ENCODE measurements at places on chromosomes 12 and 14.

DNA sequence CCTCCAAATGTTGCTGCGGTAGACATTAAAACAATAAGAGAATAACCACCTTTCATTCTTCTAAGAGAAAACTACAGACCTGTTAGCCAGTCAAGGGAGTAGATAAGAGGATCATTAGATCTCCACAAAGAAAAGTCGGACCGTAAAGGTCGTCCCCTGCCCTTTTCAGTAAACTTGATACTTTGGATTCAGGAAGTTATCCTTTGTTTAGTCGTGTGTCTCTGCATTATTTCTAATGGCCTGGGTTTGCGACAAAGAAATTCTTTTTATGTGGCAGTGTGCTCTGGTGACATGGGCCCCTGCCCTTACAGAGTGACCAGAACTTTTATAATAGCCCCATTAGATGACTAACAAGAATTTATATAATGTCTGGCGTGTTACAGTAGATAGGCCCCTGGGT lies 44.6 kb upstream of the EVL start:
- DNase-seq, result no peak

GRCh38 chr14:96790706-96791105 lies 6.5 kb upstream of the VRK1 start:
- no peak for DNase-seq

DNA sequence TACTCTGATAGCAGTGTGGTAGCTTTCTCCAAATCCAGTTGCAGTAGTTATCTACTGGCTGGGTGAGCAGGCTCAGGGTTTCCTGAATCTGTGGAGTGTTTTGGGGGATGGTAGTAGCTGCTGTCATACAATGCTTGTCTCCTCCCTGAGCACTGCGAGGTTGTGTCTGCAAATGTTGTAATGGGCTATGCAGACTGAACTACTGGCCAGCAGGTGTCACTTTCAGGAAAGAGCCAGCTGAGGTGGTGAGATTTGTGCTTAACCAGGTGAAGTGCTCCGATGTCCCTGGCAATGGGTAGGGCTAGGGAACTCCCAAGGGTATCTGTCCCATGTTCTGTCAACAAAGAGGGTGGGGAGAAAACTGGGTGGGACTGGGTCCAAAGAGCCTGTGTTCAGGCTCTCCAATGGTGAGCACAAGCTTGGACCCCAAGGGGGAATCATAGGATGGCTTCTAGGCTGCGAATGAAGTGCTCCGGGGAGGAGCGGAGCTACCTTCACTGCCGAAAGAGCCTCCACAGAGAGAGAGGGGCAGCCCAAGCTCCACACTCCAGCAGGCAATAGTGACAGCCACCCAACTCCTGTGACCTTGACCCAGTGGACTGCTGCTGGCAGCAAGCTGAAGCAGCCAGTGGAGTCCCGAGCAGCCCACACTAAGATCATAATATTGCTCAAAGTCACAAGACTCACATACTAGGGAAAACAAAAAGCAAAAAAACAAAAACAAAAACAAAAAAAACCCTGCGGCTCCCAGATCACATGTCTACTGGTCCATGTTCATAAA lies 1324.0 kb upstream of the USP15 start:
- no peak for DNase-seq

- DNase-seq, result no peak
Observed at GRCh38 chr12:62249419-62249818, 10.8 kb upstream of the USP15 start.

DNA sequence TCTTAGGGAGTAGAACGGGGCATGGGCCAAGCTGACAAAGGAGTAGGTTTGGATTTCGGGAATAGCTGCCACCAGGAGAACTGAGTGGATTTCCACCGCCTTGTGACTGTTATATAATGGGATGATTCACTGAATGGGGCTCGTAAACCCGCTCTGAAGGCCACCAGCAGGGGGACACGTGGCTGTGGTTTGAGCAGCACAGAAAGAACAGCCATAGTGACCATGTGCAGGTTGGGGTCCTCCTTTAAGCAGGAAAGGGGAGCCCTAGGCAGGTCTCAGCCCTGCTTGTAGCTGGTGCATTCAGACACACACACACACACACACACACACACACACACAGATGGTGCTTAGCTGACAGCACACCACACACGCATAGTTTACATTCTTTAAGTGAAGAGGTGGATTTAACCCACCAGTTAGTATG lies 8.6 kb upstream of the ASB2 start:
- DNase-seq, result peak; percentile 75

DNA sequence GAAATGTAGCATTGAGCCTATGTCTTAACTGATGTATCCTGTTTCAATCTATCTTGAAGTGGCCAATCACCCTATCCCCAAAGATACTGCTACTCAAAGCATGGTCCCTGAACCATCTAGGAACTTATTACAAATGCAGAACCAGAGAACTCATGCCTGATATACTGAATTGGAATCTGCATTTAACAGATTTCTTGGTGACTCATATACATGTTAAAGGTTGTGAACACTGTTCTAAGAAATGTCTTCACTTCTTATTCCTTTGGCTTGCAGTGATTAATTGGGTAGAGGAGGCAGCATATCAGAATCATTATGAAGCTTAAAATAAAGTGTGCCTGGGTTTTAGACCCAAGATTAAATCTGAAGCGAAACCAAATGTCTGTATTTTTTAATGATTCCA lies 795.6 kb downstream of the DIO2 start:
- no peak for DNase-seq

- DNase-seq, result no peak
Observed at GRCh38 chr12:57729321-57729844, 9.2 kb downstream of the AGAP2 start.

DNA sequence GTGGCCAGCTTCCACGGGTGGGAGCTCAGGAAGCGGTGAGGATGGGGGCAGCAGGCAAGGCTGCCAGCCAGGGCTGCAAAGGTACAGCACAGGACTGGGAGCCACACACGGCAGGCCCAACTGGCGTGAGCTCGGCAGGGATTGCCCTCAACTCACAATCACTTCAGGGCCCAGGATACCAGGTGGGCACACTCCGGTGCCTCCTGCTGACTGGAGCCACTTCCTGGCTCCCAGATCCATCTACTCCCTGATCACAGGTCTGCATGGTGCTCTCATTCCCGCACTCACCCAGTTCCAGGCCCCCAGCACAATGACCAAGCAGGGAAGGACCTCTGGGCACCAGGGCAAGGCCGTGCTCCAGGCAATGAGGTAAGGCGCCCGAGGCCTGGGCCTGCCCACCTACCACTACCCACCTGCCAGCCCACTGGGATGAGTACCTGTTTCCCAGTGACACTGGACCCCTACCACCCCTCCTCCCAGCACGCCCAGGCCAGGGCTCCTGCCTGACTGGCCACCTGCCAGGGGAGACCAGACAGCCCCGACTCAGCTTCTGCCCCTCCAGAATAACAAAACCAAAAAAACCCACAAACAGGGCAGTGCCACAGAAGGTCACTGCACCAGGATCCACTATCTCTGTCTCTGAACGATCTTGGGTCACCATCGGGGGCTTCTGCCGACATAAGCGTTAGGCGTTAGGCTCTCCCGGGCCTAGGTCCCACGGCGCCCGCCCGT lies 1.8 kb downstream of the JAG2 start:
- no peak for DNase-seq

DNA sequence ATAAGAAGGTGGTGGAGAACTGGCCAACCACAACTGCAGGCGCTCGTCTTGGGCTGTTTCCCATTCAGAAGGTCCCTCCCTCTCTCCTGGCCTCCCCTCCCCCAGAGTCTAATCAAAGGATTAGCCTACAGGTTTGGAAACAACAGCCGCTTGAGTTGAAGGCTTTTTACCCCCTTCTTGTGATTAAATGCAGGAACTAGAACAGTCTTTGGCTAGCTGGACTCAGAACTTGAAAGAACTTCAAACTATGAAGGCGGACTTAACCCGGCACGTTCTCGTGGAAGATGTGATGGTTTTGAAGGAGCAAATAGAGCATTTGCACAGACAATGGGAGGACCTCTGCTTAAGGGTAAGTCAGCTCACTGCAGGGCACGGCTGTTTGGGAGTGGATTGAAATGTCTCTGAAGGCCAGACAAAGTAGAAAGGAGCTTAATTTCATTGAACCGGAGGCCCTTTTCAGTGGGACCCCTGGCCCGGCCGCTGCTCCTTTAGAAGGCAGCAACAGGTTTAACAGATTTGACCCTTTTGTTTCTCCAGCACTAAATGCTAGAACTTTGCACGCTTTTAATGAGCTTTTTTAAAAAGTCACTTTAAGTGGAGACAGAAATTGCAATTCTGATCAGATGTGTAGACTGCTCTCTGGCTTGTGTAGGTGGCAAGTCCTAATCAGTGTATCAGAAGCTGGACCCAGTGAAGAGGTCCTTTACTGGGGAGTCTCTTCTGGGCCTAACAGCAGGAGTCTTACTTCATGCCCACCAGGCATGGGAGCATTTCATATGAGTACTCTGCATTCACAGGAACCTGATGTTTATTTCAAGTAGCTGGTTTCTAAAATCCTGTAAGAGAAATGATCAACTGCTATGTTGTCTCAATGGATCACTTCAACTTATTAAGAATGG lies 107.7 kb downstream of the ESR2 start:
- DNase-seq, result no peak

DNA sequence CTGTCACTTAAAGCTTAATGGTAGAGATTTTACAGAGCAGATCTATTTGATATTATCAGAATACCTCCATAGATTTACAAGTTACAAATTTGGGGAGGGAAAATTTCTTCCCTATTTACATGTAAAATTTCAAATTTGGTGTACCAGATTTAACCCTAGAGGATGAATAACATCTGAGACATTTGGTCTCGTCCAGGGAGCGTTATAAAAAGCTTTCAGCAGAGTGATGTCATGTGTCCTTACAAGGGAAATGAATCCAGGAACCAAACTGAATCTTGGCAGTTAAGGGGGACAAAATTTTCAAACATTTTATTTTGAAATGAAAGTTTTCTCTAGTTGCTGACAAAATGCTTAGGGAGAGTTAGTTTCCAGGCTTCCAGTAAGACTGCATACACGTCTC lies 4.5 kb upstream of the CDK17 start:
- no peak for DNase-seq

DNA sequence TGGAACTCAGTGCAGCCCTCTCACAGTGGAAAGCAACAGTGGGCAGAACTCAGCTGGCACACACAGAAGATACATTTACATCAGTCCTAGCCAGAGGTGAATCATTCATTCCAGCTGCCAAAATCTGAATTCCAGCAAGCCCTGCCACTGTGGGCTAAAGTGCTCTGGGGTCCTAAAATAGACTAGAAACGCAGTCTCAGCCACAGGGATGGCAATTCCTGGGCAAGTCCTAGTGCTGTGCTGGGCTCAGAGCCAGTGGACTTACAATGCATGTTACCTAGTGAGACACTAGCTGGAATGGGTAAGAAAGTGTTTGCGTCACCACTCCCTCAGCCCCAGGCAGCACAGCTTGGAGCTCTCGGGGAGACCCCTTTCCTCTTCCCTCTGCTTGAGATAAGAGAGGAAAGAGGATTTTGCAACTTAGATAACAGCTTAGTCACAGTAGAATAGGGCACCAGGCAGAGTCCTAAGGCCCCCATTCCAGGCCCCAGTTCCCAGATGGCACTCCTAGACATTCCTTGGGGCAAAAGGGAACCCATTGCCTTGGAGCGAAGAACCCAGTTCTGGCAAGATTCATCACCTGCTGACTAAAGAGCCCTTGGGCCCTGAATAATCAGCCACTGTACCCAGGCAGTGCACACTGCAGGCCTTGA lies 592.9 kb downstream of the FSCB start:
- no peak for DNase-seq

- DNase-seq, result peak; percentile 84
Observed at GRCh38 chr12:124588751-124589267, 21.4 kb upstream of the NCOR2 start.

- no peak for DNase-seq
Observed at GRCh38 chr12:3084742-3085141, 7.6 kb downstream of the TSPAN9 start.

GRCh38 chr14:100115726-100116125 lies 43.7 kb downstream of the DEGS2 start:
- no peak for DNase-seq

GRCh38 chr14:99231161-99231849 lies 40.7 kb downstream of the BCL11B start:
- DNase-seq, result no peak

GRCh38 chr12:116528065-116528464 lies 31.1 kb upstream of the MAP1LC3B2 start:
- DNase-seq, result peak; percentile 35

GRCh38 chr12:116803013-116803736 lies 65.1 kb downstream of the RNFT2 start:
- no peak for DNase-seq

GRCh38 chr12:107126796-107127481 lies 33.6 kb upstream of the CRY1 start:
- no peak for DNase-seq

DNA sequence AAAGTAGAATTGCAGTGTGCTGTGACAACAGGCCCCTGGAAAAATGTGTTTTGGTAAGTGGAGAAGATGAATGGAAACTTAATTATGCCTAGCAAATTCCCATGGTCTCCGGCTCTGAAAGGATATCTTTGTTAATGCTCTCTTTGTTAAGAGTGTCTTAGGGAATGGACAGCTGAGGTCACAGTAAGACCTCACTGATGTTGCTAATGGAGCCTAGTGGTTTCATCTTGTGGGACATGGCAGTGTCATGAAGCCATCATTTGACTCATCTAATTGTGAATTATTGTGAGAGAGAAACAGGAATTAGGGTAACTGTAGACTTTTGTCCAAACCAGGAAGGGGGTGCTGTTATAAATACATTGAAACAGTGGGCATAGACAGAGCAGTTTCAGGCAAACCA lies 330.3 kb downstream of the TMTC2 start:
- no peak for DNase-seq

- DNase-seq, result no peak
Observed at GRCh38 chr14:23159532-23159931, 23.9 kb downstream of the SLC7A8 start.

DNA sequence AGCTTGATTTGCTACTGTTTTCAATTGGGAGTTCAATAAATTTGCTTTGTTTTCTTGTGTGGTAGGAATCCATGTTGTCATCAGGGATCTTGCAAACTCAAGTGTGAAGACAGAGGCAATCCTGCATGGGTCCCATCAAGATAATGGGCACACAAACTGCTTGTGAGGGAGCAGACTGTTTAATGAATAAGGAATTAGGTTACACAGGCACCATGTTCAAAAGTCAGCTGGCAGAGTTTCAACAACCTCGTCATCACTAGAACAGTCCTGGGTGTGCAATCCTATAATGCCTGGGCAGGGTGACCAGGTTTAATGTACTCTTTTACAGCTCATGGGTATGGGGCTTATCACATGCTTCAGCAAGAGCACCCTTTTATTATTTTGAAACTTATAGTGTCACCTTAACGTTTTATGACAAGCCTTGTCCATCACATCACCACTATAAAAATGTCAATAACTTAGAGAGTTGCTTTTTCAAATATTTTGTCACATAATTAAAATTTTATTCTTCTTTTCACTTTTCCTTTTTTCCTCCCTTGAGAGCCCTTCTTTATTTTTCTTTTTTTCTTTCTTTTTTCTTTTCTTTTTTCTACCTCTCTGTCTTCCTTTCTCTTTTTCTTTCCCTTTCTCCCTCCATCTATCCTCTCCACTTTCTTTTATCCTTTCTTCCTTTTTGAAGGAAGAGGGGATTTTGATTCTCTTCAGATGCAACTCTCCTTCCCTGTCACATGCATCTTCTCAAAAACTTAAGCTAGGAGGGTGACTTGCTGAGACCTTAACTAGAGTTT lies 252.2 kb upstream of the ATP2B1 start:
- no peak for DNase-seq

Data from urothelium cell line (cell line).